ENCODE measurements at places on chromosomes 5 and 9. TPM values are rescaled to one million over a fixed set of nuclear protein-coding genes. Genes with fewer than 3 reads are reported as not detected.

Gene LHFPL2
- 7.9 TPM for total RNA-seq

Gene LVRN
- total RNA-seq, result 0.27 TPM

Gene CDKN2B
- total RNA-seq, result 3.6 TPM

DNA sequence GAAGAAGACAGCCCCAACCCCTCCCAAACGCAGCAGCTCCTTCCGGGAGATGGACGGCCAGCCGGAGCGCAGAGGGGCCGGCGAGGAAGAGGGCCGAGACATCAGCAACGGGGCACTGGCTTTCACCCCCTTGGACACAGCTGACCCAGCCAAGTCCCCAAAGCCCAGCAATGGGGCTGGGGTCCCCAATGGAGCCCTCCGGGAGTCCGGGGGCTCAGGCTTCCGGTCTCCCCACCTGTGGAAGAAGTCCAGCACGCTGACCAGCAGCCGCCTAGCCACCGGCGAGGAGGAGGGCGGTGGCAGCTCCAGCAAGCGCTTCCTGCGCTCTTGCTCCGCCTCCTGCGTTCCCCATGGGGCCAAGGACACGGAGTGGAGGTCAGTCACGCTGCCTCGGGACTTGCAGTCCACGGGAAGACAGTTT is 12.5 kb downstream of the QRFP start:
- no peak for DNase-seq

Data from cardiac septum (tissue), 1 donor.